HL-60 (cell line): ENCODE measurements at places on chromosomes 2 and 18.

DNA sequence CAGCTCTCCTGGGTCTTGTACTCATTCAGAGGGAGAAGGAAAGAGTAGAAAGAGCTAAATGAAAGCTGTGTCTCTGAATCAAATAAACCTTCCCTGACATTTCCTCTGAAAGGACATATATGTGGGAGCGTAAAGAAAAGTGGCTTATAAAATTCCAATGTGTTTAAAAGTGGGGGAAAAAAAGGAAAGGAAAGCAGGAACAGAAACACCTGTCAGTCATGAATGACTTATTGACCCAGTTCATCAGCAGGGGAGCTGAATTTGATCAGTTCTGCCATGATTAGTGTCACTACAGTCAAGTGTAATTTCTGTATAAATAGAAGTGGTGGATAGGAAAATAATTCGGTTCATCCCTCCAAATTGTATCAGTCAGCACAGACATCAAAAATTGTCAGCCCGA lies 382.5 kb downstream of the ERBB4 start:
- DNase-seq = no peak

- no peak for DNase-seq
Observed at GRCh38 chr2:29329899-29330298, 214.7 kb downstream of the CLIP4 start.

DNA sequence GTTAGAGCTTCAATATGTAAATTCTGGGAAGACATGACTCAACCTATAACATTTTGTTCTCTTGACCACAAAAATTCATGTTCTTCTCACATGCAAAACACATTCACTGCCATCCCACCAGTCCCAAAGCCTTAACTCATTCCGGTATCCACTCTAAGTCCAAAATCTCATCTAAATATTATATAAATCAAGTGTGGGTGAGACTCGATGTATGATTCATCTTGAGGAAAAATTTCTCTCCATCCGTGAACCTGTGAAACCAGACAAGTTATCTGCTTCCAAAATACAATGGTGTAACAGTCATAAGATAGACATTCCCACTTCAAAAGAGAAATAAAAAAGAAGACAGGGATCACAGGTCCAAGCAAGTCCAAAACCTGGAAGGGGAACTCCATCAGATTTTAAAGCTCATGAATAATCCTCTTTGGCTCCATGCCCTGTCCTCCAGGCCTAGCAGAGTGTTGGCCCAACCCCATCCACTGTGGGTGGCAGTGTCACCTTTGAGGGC lies 101.3 kb downstream of the RAD51AP2 start:
- no peak for DNase-seq

DNA sequence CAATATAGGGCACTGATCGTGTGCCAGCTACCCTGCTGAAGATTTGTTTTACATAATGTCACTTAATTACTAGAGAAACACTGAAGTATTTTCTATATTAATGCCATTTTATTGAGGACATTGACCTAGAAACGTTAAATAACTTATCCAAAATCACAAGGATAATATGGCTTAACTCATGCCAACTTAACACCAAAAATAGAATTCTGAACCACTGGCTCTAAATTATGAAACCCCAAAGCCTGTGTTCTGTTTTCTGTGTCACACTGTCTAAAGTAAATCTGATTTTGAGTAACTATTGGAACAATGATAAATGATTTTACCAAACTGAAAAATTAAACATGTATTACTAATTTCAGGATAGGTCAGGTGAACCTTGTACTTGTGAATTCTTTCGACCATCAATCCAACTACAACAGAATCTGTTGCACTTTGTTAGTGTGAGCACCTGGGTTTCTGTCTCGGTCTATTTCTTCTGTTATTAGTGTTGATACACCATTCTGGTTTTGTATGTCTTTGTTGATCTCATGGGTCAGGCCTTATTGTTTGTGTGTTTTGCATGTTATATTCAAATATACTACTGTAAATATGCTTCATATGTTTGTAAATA lies 48.2 kb upstream of the CCDC141 start:
- no peak for DNase-seq

- DNase-seq = no peak
Observed at GRCh38 chr18:354471-354870, 86.6 kb upstream of the THOC1 start.
